ENCODE measurements at places on chromosomes 7 and 10.

GRCh38 chr7:123570390-123571182 is 13.0 kb upstream of the NDUFA5 start:
- no peak for DNase-seq

GRCh38 chr10:101237982-101238731 is 8.9 kb upstream of the LBX1 start:
- no peak for DNase-seq

DNA sequence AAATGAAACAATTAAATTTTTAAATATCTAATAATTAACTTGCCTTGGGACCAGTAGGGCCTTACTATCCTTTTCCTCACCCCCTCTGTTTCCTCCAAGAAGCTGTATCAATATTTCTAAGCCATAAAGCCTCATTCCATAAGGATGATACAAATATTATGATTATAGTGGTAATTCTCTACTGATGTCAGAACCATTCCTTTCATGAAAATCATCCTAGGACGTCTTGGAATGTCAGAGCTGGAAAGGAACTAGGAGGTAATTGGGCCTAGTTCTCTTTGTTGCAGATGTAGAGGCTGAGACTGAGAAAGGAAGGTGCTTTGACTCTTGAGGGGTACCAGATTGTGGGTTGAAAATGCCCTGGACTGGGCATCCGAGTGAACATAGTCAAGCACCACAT is 766.7 kb upstream of the GHITM start:
- no peak for DNase-seq

DNA sequence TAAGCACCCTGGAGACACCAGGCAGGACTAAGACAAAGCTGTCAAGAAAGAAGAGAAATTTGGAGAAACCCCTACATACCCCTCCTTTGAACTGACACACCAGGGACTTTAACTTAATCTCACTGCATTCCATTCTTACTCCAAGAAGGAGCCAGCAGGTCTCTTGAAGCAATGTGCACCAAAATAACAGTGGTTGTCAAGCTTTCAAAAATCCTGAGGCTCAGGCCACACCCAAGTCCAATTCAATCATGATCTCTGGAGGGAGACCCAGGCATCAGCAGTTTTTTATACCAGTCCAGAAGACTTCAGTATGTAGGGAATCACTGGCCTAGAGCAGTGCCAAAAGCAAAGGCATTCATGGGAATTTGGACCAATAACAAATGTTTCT is 6.8 kb downstream of the SLC25A13 start:
- DNase-seq, result no peak

DNA sequence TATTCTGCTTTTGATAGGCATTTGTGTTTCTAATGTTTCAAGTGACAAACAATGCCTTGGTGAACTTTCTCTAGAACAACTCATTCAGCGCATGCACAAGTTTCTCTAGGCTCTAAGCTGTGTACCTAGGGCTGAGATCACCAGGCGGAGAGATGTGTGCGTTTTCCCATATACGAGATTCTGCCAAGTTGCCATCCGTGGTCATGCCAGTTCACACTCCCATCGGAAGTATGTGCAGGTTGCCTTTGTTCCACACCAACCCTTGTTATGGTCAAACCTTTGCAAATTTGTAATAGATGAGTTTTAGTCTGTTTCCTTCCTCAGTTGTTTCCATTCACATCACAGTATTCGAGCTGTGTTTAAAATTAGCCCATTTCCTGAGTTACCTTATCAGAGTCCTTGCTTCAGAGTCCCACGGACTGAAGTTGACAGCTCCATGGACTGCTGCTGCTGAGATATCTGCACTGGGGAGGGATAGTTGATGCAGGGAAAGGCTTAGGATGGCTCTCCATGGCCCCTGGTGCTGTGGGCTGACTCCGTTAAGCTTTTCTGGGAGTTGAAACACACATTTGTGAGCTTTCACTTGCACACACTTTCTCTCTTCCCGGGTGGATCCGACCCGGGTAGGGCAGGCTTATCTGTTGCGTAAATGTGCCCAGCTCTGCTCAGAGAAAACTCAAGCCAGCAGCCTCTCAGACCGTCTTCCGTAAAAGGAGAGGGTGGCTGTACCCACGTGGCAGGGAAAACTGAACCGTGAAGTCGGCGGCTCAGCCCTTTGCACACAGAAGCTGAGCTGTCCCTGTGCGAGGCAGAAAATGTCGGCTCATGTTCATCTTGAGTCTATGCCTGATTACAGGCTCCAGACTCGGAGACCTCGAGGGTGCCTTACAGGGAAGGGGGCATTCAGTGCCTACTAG is 49.4 kb downstream of the HK1 start:
- no peak for DNase-seq

GRCh38 chr10:102309236-102309635 is 63.9 kb downstream of the GBF1 start:
- DNase-seq, result no peak

DNA sequence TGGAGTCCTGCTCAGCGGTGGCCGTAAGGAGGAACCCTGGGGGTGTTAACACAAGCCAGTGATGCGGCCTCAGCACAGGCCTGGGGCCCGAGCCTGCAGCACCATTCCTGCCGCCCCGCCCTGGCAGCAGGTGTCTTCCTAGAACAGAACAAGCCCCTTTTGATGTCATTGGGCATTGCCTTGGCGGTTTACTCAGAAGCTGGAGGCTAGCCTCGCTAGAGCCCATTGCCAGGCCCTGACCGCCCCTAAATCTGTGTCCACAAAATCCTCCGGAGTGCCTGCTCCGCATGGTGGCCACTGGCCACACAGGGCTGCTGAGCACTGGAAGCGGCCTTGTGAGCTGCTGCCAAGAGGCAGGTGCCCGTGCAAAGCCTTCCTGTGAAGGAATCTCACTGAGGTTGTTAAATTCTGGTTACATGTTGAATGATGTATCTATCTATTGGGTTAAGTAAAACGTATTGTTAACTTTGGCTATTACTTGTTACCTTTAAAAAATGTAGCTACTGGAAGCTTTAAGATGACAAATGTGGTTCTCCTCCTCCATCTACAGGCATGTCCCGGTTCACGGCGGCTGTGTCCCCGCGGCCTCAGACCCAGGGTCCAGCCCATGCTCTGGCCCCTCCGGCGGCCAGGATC is 1.2 kb upstream of the INPP5A start:
- DNase-seq, result no peak

DNA sequence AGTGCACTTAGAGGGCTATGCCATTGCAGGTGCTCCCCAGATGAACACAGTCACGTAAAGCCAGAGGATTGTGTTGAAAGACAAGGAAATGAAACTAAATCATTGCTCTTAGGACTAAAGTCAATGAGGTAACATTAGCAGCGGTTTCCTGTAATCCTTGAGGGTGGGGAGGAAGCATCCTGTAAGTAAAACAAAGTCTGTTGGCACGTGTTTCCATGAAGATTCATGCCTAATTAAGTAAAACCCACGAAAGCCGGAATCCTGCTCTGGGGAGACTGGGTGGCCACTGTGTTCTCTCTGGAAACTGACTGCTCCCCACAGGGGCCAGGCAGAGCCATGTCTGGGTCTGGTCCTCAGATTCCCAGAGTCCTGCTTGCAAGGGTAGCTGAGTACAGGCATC is 18.3 kb downstream of the STEAP1B start:
- no peak for DNase-seq

- DNase-seq, result no peak
These were observed 59.9 kb upstream of the RHEB start for GRCh38 chr7:151579644-151580043.

- DNase-seq, result no peak
These were observed 1.6 kb downstream of the AIFM2 start for GRCh38 chr10:70130878-70131559.

GRCh38 chr7:67387851-67388250 is 391.2 kb downstream of the TYW1 start:
- no peak for DNase-seq

DNA sequence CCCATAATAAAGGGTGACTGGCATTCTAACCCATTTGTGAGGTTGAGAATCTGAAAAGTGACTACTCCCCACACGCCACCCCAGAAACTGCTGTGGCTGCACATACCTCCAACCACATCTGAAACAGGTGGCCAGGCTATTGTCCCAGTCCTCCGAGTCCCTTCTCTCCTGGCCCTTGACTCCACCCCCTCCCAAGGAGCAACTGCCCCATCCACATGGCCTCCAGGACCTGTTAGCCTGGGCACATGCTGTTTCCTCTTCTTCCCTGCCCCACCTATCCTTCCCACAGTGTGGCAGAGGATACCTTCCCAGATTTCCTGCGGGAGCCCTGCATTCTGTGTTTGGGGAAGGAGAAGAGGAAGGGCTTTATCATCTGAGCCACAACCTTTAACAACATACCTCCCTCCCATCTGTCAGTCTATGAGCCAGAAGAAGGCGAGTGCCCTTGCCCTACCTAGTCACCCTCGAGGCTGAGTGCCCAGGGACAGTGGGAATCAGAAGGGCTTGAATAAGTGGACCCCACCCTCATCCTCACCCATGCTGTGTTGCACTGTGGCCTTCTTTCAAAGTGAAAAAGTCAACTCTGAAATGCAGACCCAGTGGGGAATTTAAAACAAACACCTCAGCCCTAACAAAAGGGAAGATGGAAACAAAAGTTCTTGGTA is 11.9 kb downstream of the STEAP1B start:
- no peak for DNase-seq

- no peak for DNase-seq
These were observed 75.7 kb upstream of the PDE1C start for GRCh38 chr7:32145911-32146310.

DNA sequence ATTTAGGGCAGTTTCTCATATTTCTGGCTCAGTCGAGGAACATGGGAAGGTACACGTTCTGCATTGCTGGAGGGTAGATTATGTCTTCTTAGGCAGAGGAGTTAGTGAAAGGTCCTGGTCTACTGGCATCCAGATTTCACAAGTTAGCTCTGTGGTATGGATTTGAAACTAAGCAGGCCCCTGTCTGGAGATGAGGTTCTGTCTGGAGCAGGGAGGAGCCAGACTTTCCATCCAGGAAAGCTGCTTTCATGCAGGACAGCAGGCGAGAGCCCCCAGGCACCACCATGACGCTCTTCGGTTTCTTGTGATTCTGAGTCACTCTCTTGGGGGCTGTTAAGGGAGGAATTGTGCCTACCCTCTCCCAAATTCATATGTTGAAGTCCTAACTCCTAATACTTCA is 184.3 kb downstream of the KIAA1217 start:
- no peak for DNase-seq

DNA sequence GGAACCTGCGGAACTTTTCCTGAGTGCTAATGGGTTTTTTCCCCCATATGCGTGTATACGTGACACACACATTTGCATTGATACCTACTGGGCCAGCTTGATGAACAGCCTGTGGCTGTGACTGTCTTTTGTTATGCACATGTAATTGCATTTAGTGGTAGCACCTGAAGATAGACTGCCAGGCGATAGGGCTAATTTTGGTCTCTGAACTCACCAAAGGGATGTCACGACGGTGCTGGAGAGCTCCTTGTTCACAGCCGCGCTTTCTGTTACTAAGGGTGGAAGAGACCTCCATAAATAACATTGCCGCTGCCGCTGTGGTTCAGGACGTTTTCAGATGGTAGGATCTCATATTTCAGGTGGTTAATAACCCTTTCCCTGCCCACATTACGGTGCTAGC is 133.2 kb downstream of the CAMK1D start:
- DNase-seq, result no peak

DNA sequence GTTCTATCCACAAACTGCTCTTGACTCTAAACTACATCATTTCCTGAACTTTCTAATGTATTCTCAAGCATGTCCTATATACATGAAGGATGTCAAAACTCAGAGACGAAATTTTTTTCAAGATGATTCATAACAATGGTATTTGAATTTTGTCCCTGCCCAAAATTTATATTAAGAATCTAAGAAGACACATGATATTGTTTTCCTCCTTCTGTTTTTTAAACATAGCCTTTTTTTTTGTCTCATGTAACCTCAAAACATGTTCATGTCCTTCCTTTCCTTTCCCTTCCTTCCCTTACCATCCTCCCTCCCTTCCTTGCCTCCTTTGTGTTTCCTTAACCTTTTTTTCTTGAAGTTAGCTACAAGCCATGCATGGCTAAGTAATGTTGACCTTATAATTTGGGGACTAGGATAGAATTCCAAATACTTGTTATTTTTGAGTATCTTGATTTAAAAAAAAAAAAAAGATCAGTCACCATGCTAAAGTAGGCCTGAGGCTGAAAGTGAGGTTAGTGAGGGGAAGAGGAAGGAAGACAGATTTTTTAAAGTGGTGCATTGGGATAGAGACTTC is 163.0 kb downstream of the SUGCT start:
- DNase-seq, result no peak

GRCh38 chr7:51059504-51060142 is 257.0 kb downstream of the COBL start:
- DNase-seq, result no peak
